Activated CD4-positive, alpha-beta T cell treated with anti-CD3 and anti-CD28 coated beads for 24 hours (primary cell): ENCODE measurements at places on chromosomes 16 and 17.

DNA sequence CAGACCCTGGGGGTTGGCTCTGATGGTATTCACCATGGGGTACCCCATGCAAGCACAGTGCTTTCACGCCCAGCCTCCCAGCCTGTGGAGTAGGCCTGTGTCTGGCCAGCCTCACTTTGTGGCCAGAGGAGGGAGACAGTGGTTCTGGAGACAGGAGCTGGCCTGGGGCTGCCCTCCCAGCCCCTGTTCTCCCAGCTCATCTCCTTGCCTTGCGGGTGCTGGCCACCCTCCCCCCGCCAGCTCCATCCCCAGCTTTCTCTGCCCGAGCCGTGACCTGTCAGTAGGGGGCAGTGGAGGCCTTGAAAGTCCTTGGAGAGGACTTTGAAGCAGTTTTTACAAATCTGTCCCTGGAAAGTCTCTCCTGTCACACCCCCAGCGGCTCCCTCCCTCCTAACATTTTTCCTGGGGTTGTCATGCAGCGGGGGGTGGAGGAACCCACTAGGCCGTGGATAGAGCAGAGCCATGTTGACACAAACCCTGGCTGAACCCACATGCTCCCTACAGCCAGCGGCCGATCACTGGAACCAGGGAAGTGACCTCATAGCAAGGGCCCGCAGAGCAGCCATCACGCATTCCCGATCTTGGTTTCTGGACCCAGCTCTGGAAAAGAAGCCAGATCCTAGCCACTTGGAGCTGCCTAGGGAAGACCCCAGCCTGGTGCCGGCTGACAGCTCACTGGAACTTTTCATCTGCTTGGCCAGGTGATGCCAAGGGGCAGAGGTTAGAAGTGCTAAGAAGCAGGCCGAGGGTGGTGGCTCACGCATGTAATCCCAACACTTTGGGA, 289.4 kb downstream of the SEC14L1 start:
- DNase-seq, result peak; percentile 84

- DNase-seq, result no peak
Measured at GRCh38 chr16:784431-784830, 3.8 kb downstream of the RPUSD1 start.

DNA sequence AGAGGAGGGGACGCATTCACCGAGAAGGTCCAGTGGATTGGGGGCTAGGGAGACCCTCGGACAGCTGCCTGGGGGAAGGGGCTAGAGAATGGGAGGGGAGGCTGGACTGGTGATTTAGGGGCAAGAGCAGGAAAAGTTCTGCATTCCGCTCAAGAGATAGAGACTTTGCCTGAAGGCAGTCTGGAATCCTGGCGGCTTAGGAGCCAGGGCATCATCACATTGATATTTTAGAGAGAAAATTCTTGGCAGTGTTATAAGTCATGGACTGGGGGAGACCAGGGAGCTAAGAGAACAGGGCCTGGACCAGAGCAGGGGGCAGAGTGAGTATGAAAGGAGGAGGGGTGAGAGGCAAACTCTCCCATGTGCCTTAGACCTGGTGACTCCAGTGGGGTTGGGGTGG, 35.8 kb downstream of the MSI2 start:
- DNase-seq, result no peak

GRCh38 chr17:13865650-13866049, 203.7 kb upstream of the COX10 start:
- DNase-seq, result no peak

DNA sequence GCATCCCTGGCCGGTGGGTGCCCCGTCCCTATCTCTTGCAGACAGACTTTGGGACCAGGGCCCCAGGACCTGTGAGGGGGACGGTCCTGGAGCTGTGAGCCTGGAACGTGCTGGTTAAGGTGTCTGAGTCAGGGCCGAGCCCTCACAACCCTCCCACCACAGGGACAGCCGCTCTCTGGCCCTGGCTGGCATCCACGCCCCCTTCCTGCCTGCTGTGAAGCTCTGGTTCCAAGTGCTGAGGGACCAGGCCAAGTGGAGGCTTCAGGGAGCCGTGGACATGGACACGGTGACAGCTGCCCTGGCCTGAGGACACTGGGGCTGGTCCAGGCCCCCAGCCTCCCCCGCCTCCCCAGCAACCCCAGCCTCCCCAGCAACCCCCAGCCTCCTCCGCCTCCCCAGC, 6.6 kb downstream of the TSR3 start:
- no peak for DNase-seq

GRCh38 chr17:19288453-19288852, 51.3 kb downstream of the EPN2 start:
- no peak for DNase-seq

DNA sequence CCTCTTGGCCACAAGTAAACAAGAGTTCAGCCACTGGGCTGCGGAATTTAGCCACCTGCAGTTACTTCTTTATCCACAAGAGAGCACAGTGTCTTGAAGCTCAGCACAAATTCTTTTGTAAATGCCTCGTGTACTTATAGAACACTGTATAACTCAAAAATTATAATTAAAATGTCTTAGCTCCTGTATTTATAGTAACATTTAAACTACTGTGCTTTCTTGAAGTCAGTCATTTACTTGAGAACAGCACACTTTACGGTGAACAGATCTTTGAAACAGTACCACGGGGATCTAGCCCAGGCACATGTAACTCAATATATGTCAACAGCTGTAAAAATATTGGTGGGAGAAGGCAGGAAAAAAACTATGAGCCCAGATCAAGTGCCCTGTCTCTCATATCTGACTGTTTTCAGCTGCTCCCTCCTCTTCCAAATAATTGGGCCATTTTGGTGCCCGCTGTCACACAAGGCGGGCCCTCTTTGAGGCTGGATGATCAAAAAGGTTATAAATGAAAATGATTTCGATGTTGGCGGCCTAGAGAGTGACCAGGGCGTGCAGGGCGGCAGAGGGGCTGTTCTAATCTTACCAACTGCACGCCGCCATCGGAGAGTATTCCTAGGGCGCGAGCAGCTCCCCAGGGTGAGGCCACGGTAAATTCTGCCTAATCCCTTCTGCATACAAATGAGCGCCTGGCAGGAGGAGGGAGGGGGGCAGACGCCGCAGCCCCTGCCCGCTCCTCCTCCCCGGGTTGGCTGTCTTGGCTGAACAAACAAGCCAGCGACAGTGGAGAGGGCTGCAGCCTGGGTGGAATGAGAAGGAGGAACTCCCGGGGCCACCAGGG, 183.2 kb downstream of the C16orf78 start:
- DNase-seq, result no peak

- DNase-seq, result no peak
Measured at GRCh38 chr17:1030684-1031532, 34.0 kb downstream of the TIMM22 start.

DNA sequence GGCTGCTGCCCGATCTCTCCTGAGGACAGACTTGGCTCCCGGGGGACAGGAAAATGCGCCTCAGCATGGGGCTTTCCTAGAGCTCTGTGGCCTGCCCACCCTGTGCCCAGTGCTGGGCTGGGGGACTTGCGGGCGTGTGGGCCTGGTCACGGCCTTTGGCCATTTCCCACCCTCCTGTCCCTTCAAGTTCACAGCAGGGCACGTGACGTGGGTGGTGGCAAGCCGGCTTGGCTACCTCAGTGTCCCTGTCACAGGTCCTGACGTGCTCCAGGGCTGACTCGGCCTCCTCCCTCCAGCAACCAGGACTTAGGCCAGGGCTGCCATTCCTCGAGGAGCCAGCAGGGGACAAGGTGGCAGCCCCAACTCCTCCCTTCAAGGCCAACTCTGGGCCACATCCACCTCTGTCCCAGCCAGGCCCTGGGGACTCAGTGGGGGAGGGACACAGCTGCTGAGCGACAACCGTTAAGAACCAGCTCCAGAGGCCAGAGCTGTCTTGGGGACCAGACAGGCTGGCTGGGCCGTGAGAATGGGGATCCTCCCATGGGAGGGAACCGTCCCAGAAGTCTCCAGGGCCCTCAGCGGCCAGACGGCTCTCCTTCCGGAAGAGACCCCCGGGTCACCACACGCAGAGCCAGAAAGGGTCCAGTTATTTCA, 981 bp upstream of the UNC13D start:
- DNase-seq, result no peak

DNA sequence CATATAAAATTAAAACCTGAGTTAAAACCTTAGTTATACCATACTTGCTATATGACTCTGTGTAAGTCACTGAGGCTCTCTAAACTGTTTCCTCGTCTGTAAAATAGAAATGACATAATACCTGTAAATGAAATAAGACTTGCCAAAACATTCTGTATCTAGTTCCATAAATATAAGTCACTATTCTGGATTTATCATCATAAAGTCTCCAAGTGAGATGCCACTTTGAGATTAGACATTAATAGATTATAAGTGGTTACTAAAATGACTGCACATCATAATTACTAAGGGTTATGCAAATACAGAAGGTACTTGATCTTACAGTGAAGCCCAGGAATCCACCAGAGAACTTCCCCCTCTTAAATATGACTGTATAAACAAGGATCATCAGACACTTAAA, 12.0 kb upstream of the BRIP1 start:
- no peak for DNase-seq

GRCh38 chr17:74512624-74513091, 18.6 kb downstream of the CD300LB start:
- DNase-seq, result peak; percentile 26

- DNase-seq, result no peak
Measured at GRCh38 chr16:89808475-89808874, 8.0 kb downstream of the FANCA start.

DNA sequence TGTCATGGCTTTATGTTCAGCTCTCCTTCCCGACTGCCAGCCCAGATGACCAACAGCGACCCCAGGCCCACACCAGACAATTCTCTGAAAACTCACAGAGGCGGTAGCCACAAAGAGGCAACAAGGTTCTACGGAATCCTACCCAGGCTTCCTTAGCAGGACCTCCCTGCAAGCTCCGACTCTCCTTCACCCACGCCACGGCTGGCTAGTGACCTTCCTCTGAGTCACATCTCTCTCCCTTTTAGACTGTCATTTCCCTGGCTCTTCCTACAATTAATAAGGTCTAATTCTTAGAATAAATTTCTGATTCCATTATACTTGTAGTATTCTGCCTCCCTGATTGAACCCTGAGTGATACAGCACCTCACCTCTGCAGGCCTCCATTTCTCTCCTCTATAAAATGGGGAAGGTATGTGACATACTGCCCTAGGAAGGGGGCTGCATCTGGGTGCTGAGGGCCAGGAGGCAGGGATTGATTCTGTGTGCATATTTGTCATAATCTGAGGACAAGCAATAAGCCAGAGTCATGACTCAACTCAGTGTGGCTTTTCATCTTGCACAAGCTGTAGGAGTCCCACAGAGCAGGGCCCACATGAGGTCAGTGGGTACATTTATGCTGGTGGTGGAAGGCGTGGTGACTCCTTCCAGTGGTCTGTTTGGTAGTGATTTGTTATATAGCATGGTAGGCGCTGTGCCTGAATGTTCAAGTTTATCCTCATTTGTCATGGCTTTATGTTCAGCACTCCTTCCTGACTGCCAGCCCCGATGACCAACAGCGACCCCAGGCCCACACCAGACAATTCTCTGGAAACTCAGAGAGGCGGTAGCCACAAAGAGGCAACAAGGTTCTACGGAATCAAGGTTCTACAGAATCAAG, 46.2 kb downstream of the SMPD3 start:
- no peak for DNase-seq

- DNase-seq, result no peak
Measured at GRCh38 chr16:56414366-56414765, 11.0 kb downstream of the AMFR start.

DNA sequence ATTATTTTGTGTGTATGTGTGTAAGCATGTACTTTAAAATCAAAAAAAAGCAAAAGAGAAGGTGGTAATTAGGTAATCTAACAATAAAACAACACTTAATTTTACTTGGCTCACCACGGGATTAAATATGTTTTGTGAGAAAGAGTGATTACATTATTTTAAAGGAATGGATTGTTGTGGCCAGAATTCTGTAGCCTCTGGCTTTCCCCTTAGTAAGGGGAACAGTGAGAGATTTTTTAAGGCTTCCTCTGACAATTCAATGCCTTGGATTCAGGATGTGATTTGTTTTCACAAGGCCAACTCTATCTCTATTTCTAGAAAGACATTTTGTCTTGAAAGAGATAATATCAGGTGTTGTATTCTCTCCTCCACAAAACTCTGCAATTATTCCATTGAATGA, 560.3 kb upstream of the CDH8 start:
- no peak for DNase-seq

DNA sequence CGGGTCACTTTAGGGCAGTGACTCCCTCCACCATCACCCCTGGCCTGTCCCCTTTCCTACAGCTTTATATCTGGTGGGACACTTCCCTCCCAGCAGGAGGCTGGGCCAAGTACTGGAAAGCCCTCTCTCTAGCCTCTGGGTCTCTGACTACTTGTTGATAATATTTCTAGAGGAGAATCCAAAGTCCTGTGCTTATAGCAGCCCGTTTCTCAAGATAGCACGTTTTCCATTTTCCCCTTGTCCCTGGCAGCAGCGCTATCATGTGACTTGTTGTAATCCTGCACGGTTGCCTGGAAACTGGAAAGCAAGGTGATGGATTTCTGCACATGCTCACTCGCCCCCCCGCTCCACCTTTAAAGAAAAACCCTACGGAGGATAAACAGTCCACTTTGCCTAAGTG, 3.3 kb upstream of the AXIN2 start:
- no peak for DNase-seq

GRCh38 chr16:70677499-70678120, 8.2 kb downstream of the MTSS2 start:
- no peak for DNase-seq

- DNase-seq, result peak; percentile 23
Measured at GRCh38 chr17:68431661-68432071, 25.6 kb downstream of the WIPI1 start.

DNA sequence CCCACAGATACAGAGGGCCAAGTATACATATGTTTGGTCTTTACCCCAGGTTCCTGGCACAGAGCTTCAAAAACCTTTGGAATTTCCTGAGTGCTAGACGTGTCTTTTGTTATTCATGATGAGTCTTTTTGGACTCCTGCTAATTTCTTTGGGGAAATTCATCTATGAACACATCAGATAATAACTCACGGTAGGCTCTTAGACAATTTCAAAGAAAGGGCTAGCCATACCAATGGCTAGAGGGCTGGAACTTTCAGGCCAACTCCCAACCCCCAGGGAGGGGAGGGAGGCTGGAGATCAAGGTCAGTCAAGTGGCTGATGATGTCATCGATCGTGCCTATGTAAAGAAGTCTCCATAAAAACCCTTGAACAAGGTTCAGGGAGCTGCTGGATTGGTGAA, 101.9 kb downstream of the STX8 start:
- no peak for DNase-seq

GRCh38 chr17:3475251-3475685, 529 bp upstream of the ASPA start:
- DNase-seq, result no peak

DNA sequence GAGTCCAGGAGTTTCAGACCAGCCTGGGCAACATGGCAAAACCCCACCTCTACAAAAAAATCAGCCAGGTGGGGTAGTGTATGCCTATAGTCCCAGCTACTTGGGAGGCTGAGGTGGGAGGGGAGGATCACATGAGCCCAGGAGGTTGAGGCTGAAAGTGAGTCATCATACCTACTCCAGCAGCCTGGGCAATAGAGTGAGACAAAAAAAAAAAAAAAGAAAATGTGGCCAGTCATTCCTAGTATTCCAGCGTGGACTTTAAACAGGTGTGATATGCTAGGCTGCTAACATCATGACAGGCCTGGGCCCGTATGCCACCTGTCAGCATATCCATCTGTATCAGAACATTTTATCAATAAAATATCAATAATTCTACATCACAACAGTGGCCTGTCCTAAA, 143.3 kb downstream of the AATF start:
- DNase-seq, result no peak

GRCh38 chr16:87441886-87442580, 49.9 kb downstream of the MAP1LC3B start:
- DNase-seq, result no peak
